ENCODE measurements at places on chromosomes 11 and 22.

DNA sequence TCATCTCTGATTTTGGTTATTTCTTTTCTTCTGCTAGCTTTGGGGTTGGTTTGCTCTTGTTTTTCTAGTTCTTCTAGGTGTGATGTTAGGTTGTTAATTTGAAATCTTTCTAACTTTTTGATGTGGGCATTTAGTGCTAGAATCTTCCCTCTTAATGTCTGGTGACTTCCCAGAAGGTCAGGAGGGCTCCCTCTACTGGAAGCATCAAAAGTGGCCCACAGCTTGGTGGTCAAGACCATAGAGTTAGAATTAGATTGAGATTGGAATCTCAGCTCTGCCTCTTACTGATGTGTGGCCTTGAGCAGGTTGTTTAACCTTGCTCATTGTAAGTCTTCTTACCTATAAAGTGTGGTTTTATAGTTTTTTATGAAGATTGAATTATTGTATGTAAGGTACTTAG, 99.3 kb downstream of the FDX1 start:
- DNase-seq = no peak

DNA sequence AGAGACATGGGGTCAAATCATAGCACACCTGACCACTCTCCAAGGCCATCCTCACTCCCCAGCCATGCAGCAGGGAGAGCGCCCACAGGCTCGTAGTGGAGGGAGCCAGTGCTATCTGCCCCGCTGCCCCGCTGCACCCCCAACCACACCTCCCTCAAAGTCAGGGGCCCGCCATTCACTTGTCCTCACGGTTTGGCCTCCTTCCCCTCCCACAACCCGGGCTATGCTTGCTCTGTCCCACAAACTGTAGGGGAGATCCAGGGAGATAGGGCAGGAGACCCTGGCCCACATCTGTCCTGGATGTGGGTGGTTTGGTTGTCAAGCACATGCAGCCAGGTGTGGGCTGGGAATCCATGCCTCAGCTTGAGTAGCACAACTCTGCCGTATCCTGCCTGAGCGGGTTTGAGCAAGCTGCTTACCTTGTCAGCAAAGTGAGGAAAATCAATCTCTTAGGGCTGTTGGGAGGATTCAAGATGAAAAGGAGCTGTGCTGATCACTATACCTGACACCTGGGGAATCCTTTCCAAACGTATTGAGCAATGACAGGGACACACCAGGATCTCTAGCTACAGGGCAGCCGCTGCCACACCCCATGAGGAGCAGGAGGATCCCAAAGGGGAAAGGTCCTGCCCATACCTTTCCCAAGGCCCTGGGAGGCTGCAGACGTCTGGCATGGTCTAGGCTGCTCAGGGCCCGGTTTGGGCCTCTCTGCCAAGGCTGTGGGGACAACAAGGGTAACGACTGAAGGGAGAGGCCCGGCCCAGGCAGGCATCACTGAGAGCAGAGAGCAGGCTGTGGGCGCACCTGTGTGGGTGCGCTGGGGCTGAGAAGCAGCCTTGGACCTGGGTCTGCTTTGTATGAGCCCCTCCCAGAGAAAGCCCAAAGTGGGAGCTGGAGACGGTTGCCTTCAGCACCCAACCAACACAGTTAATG, 23.3 kb downstream of the KCNJ5 start:
- DNase-seq = no peak

DNA sequence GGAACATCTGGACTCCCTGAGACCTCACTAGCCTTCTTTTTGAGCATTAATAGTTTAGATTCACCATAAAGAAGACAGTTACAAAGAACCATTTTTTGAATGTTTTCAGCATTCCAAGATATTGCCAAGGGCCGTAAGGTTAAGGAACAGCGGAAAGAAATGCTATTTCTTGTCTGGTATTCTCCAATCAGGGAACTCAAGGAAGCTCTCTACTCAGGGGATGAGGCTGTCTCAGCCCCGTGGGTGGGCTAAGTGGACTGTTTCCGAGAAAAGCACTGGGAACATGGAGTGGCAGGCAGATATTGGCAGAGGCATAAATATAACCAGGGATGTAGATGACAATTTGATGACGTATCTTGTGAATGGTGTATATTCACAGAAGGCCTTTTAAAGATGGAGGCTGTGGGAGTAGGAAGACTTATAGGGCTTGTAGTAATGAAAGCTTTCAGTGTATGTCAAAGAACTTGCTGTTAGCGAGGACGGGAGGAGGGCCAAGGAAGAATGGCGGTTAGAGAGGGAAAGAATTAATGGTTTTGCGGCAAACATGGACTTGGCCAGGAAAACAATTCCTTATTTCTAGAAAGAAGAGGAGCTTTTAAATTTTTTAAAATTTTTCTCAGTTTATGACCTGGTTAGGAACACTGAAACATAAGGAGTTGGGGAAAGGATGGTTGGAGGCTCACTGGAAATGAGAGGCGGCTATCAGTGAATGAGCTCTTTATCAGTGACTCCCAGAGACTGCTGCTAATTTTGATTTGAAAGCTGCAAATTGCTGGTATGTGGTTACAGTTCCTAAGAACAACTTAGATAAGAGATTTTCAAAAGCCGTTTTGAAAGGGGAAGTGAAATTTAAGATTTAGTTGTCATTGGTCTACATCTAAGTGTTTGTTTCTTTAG, 64.6 kb downstream of the ST3GAL4 start:
- no peak for DNase-seq

DNA sequence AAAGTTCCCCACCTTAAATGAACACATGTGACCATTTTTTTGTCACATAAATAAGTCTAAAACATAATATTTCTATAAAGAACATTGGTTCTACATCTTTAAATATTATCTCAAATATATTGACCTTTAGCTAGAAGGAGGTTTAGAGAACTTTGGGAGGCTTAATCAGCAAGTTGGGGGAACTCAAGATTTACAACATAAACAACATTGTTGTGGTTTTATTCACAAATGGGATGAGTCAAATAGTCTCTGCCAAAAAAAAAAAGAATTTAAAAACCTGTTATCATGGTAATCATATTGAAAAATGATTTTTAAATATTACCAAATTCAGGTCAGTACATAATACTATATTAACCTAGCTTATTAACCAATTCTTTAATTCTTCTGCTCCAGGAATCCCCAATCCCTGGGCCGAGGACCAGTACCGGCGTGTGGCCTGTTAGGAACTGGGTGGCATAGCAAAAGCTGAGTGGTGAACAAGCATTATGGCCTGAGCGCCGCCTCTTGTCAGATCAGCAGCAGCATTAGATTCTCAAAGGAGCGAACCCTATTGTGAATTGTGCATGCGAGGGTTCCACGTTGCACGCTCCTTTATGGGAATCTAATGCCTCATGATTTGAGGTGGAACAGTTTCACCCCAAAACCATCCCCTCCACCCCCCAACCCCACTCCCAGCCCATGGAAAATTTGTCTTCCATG, 98.2 kb downstream of the RDX start:
- no peak for DNase-seq

GRCh38 chr11:19595840-19596751, 116.5 kb upstream of the NAV2 start:
- DNase-seq = no peak

DNA sequence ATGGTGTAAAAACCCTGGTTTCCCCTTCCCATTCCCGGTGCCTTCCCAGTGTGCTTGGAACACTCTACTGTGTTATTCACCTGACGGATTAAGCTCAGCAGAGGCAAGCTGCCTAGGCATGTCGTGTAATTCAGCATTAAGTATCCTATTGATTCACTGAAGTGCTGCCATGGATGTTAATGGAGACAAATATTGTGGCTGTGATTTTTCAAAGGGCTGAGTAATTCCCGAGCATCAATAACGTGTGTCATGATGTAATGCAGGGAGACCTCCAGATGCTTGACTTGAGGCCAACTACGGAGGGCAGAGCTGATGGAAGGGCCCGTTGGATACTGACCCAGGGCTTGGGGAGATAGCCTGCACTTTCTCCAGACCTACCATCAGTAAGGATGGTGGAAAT, 269.0 kb downstream of the ST3GAL4 start:
- DNase-seq = no peak

- DNase-seq = no peak
Measured at GRCh38 chr11:57632116-57632515, 17.6 kb downstream of the YPEL4 start.

DNA sequence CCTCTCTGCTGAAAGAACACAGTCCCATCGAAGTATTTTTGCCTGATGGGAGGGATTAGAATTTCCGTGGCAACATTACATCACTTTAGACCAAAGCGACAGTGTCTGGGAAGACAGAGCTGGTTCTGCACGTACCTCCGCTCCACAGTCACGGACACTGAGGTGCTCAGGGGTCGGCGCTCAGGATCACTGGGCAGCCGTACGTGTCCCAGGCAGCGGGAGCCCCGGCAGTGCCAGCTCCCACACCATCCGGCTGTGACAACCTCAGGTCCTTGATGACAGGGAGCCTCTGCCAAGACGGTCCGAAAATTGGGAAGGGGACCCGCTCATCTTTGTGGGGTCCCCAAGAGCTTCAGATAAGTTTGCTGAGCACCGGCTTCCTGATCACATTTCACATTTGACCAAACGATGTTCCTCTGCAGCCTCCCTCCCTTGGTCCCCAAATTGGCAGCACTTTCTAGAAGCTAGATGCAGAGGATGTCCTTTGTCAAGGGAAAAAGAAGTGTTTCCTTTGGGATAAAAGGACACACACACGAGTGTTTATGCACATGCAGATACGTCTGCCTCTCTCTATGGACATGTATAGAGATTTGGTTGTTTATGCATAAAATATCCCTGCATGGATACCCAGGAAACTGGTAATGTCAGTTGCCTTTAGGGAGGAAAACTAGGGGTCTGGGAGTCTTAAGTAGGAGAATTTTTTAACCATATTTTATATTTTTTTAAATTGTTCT, 61.6 kb upstream of the LINC01488 start:
- no peak for DNase-seq

DNA sequence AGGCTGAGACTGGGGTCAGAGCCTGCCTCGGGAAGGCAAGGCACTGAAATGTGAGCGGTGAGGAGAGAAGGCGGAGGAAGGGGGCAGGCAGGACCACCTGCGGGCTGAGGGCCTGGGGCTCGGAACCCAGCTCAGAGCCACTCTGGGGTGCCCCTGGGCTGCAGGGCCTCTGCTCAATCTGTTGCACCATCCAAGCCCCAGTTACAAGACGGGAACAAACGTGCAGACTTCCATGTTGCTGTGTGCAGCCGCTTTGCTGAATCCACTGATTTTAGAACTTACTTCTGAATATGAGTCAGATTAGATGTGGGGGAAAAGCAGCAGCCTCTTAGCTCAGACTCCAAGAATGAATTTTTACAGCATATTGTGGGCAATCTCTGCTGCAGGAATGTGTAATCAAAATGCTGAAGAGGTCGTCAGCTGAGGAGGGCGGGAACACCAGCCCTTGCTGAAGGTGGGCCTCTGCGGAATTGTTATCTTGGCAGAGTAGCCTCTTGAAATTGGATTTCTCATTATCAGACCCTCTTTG, 21.6 kb downstream of the PARVG start:
- DNase-seq = no peak

DNA sequence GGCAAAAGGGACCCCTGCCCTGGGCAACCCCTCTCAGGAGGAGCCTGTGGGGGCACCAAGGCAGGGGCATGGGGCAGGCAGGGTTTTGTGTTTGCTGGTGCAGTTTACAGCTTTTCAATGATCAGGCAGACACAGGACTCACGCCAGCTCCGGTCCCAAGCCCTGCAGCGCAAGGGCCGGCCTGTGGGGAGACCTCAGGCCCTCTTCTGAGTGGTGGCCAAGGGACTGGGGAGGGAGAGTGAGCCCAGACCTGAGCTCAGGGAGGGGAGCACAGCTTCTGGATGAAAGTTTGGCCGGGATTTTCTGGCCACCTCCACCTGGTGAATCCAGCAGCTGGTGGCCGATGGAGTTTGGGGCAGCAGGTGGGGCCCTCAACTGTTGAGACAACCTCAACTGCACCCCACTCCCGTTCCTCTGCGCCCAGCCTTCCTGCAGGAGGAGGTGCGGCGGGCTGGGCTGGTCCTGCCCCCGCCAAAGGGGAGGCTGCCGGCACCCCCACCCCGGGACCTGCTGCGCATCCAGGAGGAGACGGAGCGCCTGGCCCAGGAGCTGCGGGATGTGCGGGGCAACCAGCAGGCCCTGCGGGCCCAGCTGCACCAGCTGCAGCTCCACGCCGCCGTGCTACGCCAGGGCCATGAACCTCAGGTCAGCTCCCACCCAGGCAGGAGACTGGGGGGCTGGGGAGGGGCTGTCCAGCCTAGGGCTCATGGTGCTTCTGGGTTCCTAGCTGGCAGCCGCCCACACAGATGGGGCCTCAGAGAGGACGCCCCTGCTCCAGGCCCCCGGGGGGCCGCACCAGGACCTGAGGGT, 3.6 kb downstream of the TCIRG1 start:
- DNase-seq = no peak

- DNase-seq = no peak
Measured at GRCh38 chr11:120786206-120786735, 237.6 kb upstream of the TBCEL start.

DNA sequence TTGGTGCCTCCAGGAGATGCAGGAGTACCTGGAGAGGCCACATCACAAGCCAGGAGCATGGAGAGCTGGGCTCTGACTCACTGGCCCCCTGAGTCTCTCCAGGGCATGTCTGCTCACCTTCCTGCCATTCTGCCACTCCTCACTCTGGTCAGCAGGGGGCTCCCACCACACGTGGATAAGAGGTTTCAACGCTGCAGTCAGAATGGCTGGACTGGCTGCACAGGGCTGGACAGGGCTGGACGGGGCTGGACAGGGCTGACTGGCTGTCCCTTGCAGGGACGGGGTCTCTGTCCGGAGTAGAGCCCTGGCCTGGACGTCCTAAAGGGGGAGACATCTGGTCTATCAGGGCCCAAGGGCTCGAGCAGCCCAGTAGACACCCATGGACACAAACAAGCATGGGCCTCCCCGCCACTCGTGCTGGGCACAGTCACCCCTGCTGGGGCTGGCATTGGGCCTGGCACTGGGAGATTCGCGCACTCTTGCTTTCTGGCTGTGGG, 34.6 kb downstream of the CYTH4 start:
- peak; percentile 78 for DNase-seq

DNA sequence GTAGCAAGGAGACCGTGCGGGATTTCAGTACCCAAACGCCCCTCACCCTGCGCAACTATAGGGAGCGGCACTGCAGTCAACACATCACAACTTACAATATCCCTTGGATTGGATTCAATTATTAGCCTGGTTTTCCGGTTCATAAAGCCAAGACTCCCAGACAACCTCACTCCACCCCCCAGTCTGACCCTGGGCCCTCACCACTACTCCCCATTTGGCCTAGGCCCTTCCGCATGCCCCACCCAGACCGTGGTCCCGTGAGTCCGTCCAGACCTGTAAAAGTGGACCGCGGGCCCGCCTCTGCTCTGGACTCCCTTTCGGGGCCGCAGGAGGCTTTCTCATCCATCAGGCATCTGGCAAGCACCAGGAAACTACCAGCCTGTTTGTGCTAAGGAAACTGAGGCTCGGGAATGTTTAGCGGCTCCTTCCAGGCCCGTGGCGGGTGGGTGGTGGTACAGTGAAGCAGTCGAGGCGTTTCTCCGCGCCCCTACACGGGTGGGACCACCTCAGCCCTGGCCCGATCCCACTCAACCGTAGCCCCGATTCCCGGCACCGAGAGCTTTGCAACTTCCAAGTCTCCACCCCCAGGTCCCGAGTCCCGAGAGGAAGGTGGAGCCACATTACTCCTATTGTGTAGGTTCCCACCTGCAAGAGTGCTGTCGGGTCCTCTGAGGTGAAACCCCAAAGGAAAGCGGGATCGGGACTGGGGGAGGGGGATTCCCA, 679 bp upstream of the DPP3 start:
- DNase-seq = no peak
